ENCODE measurements at places on chromosomes 4 and X.

- no peak for DNase-seq
Observed at GRCh38 chr4:76657443-76657842, 222.4 kb downstream of the SHROOM3 start.

GRCh38 chrX:85109235-85109634 is 105.6 kb downstream of the APOOL start:
- no peak for DNase-seq

GRCh38 chr4:118969359-118969758 is 80.7 kb downstream of the SYNPO2 start:
- no peak for DNase-seq

DNA sequence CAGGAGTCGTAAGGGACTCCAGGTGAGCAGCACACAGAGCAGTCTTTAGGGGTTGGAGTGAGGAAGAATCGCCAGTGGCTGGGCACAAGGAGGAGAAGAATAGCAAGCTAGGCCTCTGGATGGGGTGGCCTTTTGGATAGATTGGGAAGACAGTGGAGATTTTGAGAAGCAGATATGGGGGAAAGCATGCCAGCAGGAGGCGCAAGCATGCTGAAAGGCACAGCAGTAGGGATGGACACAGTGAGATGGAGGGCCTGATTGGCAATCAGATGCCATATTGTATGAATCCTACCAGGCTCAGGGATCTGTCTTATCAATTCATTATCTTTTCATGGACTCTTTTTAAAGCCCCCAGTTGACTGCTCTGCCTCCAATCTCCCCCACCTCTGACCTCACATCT is 60.4 kb upstream of the MAGEA4 start:
- DNase-seq = no peak

DNA sequence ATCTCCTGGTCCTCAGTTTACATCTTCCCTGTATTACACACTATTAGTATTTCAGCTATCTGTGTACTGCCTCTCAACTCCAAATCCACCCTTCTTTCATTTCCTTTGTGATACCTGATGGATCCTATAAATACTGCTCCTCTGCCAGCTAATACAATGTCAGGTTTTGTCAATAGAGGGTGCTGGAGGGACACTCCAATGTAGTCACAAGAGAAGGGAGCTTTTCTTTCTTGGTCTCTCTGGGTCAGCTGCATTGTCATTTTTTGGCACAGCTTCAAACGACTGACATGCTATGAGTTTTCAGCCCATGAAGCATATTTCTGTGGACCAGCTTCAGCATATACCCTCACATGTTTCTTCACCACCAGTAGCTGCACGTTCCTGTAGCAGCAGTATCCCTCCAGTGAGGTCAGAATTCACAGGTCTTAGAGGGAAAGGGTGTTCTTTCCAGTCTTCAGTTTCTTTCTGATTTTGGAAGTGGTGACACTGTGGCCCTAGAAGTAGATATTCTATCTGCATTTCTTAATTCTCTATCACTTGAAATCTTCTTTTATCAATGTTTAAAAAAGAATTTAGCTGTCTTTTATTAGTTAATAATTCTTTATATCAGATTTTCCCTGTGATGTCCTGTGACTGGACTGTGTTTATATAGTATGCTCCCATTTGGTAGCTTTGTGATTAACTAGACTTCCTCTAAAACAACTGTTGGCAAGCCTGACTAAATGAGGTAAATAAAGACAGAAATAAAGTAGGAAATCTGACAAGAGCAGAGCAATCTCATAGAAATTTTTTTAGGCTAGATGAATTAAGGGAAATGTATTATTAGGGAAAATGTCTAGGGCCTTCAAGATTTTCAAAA is 60.6 kb downstream of the GABRA2 start:
- peak; percentile 1 for DNase-seq

Measured in occipital lobe (tissue), 3 donors.